ENCODE measurements at places on chromosomes 2 and 18.

GRCh38 chr2:169360984-169361705 lies 1.2 kb downstream of the LRP2 start:
- no peak for DNase-seq

DNA sequence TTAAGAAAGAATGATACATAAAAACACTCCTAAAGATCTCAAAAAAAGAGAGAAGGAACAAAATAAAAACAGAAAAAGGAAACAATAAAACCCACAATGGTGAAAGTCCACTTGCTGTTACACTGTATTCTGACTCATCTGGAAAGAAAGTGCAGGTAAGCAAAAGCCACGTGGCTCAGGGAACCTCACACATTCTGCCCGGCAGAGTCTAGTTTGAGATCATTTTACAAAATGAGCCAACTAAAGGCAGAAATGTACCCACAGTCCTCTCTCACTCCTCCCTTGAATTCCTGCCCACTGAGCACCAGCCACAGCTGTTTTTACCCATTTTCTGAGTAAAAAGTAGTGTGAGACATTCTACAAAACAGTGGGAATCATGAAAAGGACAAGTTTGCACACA lies 10.0 kb downstream of the KCNH7 start:
- DNase-seq: no peak

DNA sequence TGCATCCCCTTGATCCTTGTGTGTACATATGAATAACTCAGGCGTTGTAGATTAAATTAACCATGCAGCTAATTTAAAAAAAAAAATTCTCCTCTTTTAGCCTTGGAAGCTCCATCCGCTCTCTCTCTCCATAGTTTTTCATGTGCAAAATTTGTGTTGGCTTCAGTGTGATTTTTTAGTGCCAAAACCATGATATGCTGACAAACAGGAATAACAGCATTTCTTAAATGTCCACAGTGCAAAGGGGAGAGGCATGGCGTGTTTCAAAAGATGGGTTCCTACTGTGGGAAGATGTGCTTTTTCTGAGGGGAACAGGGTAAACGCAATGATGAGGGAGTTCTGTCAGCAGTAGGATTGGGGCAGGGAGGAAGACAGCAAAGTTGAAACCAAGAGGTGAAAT lies 247.0 kb downstream of the ICOS start:
- no peak for DNase-seq

- DNase-seq: no peak
Observed at GRCh38 chr2:198337368-198337767, 533.0 kb downstream of the PLCL1 start.

DNA sequence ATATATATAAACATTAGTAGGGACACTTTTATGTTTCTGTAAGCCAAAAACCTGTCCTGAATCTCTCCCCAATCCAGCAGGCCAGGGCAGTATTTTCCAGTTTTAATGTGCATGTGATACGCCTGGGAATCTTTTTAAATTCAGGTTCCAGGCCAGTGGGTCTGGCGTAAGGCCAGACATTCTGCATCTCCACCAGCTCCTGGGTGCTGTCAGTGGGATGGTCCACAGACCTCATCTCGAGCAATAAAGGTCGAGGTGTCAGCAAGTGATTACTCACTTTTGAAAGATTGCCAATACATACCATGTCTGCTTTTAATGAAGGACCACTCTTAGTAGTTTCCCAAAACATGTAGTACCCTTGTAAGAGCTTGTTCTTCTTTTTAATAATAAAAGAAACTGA lies 189.9 kb upstream of the SH3BP4 start:
- DNase-seq: no peak
